ENCODE measurements at places on chromosomes 11 and 22.

- peak; percentile 91 for DNase-seq
Measured at GRCh38 chr11:31645747-31646146, 136.2 kb downstream of the ELP4 start.

DNA sequence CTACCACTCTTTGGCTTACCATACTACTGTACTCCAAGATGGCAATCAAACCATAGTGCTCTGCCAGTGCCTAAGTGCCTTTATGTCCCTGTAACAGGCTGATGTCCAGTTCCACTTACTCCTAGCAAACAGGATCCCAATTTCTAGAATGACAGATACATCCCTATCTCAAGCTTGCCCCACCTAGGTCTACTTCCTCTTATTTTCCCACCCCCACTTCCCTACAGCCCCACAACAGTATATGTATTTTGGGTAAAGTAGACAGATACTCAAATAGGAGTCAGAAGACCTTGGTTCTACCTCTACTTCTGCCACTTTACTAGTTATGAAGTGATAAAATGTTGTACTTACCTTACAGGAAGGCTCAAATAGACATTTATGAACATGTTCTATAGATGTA is 24.1 kb downstream of the SIK3 start:
- no peak for DNase-seq

DNA sequence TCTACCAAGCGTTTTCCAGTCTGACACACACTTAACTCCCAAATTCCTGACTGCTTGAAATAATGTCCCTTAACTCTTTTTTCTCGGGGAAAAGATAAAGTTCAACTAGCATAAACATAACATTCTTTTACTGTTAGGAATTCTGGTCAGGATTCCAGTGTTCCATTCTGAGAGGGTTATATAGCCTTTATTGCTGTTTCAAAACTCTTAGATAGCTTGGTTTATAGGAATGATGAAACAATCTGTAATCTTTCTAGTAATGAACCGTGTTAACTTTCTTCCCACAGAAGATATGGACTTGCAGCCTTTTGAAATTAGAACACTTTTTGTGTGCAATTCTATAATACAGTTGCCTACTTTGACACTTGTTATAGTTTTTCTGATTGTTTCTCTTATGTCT is 8.6 kb downstream of the REXO2 start:
- DNase-seq = no peak

GRCh38 chr11:68099474-68100405 is 21.4 kb downstream of the CHKA start:
- DNase-seq = no peak

DNA sequence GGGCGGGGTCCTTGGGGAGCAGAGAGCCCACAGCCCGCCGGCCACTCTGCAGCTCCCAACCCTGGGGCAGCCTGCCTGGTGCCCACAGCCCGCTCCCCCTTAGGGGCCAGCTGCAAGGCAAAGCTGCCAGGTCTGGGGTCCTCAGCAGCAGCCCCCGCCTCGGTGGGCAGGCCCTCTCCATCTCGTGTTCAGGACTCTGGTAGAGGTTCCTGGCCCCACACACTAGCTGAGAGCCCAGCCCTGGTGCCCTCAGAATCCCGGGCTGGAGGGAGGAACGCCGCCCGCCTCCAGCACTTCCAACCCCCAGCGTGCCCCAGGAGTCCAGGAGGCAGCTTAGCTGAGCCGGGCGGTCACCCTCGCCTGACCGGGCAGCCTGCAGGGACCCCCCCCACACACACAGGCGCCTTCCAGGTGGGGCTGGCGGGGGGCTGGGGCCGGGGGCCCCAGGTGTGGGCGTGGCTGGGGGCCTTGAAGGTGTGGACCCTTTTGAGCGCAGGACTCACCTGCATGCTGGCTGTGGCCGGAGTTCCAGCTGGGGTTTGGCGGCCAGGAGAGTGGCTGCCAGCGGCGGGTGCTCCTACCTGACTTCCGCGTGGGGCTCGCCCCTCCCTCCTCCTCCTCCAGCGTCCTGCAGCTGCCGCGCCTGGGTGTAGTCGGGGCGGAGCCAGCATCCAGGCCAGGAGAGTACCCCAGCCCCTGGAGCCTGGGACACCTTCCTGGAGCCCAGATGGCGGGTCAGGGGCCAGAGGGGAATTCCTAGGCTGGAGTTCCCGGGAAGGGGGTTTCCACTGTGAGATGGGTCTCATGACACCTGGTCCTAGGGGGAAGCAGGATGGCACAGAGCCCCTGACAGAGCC is at the start of gene ANO9:
TSS of gene ANO9 (minus strand) at position 594 of the 857 bp plus-strand sequence. CDS start at position 509, 85 bp downstream.
- no peak for DNase-seq

DNA sequence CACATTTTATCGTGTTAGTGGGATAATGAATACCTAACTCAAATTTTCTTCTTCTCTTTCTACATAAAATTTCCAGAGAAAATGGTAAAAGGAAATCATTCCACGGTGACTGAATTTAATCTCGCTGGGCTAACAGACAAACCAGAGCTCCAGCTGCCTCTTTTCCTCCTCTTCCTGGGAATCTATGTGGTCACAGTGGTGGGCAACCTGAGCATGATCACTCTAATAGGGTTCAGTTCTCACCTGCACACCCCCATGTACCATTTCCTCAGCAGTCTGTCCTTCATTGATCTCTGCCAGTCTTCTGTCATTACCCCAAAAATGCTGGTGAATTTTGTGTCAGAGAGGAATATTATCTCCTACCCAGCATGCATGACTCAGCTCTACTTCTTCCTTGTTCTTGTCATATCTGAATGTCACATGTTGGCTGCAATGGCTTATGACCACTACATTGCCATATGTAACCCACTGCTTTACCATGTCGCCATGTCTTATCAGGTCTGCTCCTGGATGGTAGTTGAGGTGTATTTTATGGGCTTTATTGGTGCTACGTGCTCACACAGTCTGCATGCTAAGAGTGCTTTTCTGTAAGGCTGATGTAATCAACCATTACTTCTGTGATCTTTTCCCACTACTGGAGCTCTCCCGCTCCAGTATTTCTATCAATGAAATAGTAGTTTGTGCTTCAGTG is 24.1 kb downstream of the OR10D3 start:
- no peak for DNase-seq

GRCh38 chr11:57977709-57978108 is 46.0 kb upstream of the OR9Q1 start:
- DNase-seq = no peak

- DNase-seq = peak; percentile 64
Measured at GRCh38 chr11:75820645-75821044, 5.6 kb downstream of the UVRAG start.

GRCh38 chr11:117017456-117017855 is 80.8 kb downstream of the SIK3 start:
- no peak for DNase-seq

DNA sequence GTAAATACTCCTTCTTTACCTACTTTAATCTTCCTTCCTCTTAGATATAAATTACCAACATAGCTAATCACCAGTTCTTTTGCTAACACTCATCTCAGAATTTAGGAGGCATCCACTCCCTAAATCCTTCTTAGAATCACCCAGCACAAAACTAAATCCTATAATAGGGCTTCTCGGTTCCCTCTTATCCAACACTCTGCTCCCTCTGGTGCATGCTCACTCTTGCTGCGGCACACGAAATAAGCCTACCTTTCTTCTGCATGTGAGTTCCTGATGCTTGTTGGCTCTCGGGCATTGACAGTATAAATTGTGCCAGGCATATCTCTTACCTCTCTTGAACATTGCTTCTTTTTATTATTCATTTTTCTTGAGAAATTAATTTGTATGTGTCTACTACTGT is 61.0 kb downstream of the OR5AK2 start:
- DNase-seq = no peak

- DNase-seq = peak; percentile 25
Measured at GRCh38 chr11:26844963-26845362, 123.1 kb upstream of the SLC5A12 start.

DNA sequence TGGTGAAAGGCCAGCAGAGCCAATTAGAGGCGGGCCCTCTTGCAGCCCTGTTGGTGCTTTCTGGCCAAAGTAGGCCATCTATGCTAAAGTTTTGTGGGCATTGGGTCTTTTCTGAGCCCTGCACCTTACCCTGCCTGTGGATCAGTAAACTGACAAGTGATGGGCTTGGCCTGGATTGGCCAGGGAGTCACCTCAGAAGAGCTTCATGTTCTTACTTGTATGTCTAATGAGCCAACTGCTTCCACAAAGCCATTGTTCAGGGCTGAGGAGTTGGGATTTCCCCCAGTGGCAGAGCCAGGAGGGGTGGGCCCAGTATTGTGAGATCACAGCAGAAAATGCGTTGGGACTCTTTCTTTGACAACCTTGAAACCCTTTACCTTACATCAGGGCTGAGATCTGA is 90.4 kb downstream of the CWC15 start:
- DNase-seq = no peak

- peak; percentile 62 for DNase-seq
Measured at GRCh38 chr11:61460474-61460881, 30.6 kb downstream of the SDHAF2 start.

GRCh38 chr22:17120281-17120680 is 879 bp downstream of the TMEM121B start:
- DNase-seq = peak; percentile 26

DNA sequence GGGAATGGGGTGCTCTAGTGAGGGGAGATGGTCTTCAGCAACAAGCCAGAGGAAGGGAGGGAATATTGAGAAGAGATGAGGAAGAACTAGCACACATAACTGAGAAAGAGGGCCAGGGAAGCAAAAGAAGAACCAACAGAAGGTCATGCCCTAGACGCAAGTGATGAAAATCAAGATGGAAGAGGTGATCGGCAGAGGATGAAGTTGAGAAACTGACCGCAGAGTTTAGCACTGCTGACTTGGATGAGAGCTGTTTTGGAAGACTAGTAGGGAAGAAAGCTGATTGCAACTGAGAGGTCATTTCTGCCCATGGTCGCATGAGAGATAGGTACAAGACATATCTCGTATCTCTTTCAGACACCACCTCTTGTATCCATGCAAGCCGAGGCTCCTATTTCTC is 2.9 kb downstream of the SPINDOC start:
- DNase-seq = no peak

DNA sequence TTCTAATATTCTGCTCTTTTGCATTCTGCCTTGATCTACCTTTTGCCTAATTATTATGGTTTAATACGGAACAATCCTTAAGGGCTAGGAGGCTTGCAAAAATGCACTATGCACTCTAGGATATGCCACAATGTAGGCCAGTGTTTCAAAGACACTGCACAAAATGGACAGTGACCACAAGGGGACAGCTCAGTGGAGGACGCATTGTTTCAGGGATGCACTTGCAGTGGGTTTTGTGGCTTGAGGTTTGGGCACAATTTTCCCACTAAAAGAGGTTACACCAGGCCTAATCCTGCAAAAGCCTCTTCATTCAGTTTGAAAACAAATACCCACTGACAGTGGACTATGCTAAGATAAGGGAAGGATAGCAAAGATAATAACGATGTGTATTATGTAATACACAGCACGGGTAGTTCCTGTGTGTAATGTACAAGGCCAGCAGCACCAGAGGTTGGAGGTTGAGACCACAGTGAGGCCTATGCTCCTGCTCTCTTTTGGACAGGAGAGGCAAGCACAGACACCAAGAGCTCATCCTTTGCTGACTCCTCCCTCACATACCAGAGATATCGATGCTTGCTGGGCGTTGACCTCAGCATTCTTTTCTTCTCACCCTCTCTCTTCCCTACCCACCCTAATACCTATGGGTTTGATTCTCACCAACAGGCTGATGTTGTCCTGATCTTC is 12.7 kb downstream of the MAP6 start:
- DNase-seq = no peak

DNA sequence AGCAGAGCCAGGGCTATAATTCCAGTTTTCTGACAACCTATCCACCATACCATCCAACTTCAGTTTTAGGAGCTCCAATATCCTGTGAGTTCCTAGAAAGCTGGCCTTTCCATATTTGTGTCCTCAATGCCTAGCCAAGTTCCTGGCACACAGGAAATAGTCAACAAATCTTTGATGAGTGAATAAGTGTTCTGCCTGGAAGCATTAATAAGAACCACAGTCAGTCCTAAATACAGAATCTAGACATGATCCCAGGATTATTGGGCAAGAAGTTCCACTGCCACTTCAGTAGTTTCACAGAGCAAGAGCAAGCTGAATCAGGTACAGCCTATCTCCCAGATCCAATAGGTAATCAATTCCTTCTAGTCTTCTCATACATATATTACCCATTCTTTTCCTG is 942.0 kb downstream of the DLG2 start:
- no peak for DNase-seq

GRCh38 chr11:70351646-70352045 is 46.7 kb upstream of the CTTN start:
- no peak for DNase-seq

GRCh38 chr11:113835306-113835705 is 40.1 kb downstream of the USP28 start:
- no peak for DNase-seq

- no peak for DNase-seq
Measured at GRCh38 chr11:30546334-30546733, 39.8 kb downstream of the MPPED2 start.

DNA sequence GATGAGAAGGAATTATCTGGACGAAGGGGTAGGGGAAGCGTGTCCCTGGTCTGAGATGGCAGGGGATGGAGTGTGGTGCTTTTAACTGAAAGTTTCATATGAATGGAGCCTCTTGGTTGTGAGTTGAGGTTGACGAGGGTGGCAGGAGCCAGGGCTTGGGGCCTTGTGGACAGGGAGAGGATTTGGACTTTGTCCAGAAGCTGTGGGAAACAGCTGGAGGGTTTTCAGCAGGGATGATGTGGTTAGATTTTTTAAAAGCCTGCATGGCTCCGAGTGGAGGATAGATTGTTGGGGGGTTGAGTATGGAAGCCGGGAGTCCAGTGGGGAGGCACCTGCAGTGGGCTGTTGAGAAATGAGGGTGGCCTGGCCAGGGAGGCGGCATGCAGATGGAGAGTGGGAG is 24.8 kb downstream of the MYO7A start:
- DNase-seq = peak; percentile 11
